Peyer's patch (tissue), 4 donors: ENCODE measurements at places on chromosomes 1 and 21. TPM values are rescaled to one million over a fixed set of nuclear protein-coding genes. Genes with fewer than 3 reads are reported as not detected.
A peak's percentile ranks its signal among the peaks of the same experiment; 100 is the strongest.

Gene SEMA4A
- total RNA-seq: 1.5 TPM

Gene HTR6
- total RNA-seq: not detected

Gene OLIG2
- total RNA-seq: not detected

Gene GPR37L1
- 0.18 TPM for total RNA-seq

Gene FMO1
- total RNA-seq: 13.2 TPM

Gene RCSD1
- total RNA-seq: 11.0 TPM

Gene HSD3B2
- total RNA-seq: 132 TPM

Gene MXRA8
- 56.1 TPM for total RNA-seq

Gene C8B
- total RNA-seq: not detected

Gene FCRL1
- 97.4 TPM for total RNA-seq

Gene TMEM69
- 22.4 TPM for total RNA-seq

Gene SPATA45
- total RNA-seq: not detected

Gene LDLRAD1
- not detected for total RNA-seq

GRCh38 chr1:30856260-30856790, 52.2 kb downstream of the SDC3 start:
- H3K36me3 ChIP-seq: no peaks in the 10 kb centered on the region
- no peak for DNase-seq
- H3K4me3 ChIP-seq: no peak overlapping the region
- no peaks in the 10 kb centered on the region for H3K27me3 ChIP-seq

- no peaks in the 10 kb centered on the region for H3K27me3 ChIP-seq
- no peaks in the 10 kb centered on the region for H3K36me3 ChIP-seq
- no peaks in the 10 kb centered on the region for H3K4me1 ChIP-seq
- no peak overlapping the region for H3K27ac ChIP-seq
- DNase-seq: no peak
Measured at GRCh38 chr1:66575739-66576138, 41.8 kb downstream of the SGIP1 start.

GRCh38 chr21:46052703-46053651, 44.9 kb upstream of the COL6A2 start:
- no peak overlapping the region for H3K27ac ChIP-seq
- H3K4me1 ChIP-seq: no peaks in the 10 kb centered on the region
- no peaks in the 10 kb centered on the region for H3K27me3 ChIP-seq
- no peak overlapping the region for H3K4me3 ChIP-seq
- no peak for DNase-seq
- H3K36me3 ChIP-seq: no peaks in the 10 kb centered on the region

- H3K4me1 ChIP-seq: no peaks in the 10 kb centered on the region
- DNase-seq: no peak
- H3K27me3 ChIP-seq: no peaks in the 10 kb centered on the region
Measured at GRCh38 chr1:28718586-28719331, 18.0 kb upstream of the YTHDF2 start.

- DNase-seq: no peak
- no peak overlapping the region for H3K4me3 ChIP-seq
Measured at GRCh38 chr1:224928906-224929305, 569 bp upstream of the DNAH14 start.

- DNase-seq: no peak
- no peaks in the 10 kb centered on the region for H3K27me3 ChIP-seq
- no peak overlapping the region for H3K4me3 ChIP-seq
- H3K36me3 ChIP-seq: no peaks in the 10 kb centered on the region
Measured at GRCh38 chr1:55654171-55654570, 439.0 kb upstream of the USP24 start.

GRCh38 chr1:67468066-67468718, 38.0 kb upstream of the SERBP1 start:
- no peaks in the 10 kb centered on the region for H3K27me3 ChIP-seq
- no peaks in the 10 kb centered on the region for H3K4me1 ChIP-seq
- no peaks in the 10 kb centered on the region for H3K36me3 ChIP-seq
- no peak overlapping the region for H3K27ac ChIP-seq
- H3K4me3 ChIP-seq: no peak overlapping the region
- DNase-seq: no peak

- no peak for DNase-seq
- H3K4me1 ChIP-seq: no peaks in the 10 kb centered on the region
- no peak overlapping the region for H3K4me3 ChIP-seq
- H3K27ac ChIP-seq: no peak overlapping the region
- H3K36me3 ChIP-seq: no peaks in the 10 kb centered on the region
- no peaks in the 10 kb centered on the region for H3K27me3 ChIP-seq
Measured at GRCh38 chr1:247530785-247531184, 5.5 kb downstream of the OR2C3 start.

DNA sequence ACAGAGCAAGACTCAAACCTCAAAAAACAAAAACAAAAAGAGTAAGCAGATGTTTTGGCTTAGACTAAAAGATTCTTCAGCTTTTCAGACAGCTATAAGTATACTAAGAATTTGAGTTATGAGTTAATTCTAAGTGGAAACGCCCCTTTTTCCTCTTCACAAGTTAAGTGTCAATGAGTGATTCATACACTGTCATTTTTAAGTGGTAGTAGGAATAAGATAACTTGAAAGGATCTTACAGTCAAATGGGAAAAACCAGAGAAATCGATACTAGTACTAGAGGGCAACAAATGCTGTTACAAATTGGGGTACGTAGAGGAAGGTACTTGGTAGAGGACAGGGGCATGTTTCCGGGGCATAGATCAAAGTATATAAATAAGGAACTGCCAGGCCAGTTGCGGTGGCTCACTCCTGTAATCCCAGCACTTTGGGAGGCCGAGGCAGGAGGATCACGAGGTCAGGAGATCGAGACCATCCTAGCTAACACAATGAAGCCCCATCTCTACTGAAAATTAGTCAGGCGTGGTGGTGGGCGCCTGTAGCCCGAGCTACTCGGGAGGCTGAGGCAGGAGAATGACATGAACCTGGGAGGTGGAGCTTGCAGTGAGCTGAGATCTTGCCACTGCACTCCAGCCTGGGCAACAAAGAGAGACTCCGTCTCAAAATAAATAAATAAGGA, 7.4 kb downstream of the H3-3A start:
- no peaks in the 10 kb centered on the region for H3K4me1 ChIP-seq
- DNase-seq: no peak
- peaks cover 80% of the 10 kb centered on the region for H3K36me3 ChIP-seq
- H3K4me3 ChIP-seq: no peak overlapping the region
- no peaks in the 10 kb centered on the region for H3K27me3 ChIP-seq

GRCh38 chr1:17246971-17247370, 1.9 kb upstream of the PADI3 start:
- H3K36me3 ChIP-seq: no peaks in the 10 kb centered on the region
- H3K27ac ChIP-seq: no peak overlapping the region
- H3K4me1 ChIP-seq: no peaks in the 10 kb centered on the region
- no peak overlapping the region for H3K4me3 ChIP-seq
- DNase-seq: no peak

DNA sequence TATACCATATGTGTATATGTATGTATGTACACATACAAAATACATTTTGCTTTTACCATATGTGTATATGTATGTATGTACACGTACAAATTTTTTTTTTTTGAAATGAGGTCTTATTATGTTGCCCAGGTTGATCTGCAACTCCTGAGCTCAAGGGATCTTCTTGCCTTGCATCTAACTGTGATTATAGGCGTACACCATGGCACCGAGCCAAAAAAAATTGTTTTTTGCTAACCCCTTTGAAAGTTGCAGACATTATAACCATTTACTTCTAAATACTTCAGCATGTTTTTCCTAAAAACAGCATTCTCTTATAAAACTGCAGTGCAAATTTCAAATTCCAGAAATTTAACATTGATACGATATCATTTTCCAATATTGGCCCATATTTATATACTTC, 147.0 kb downstream of the POU2F1 start:
- no peaks in the 10 kb centered on the region for H3K4me1 ChIP-seq
- no peak overlapping the region for H3K4me3 ChIP-seq
- H3K27me3 ChIP-seq: no peaks in the 10 kb centered on the region
- no peak for DNase-seq

GRCh38 chr1:233744779-233745513, 131.0 kb downstream of the KCNK1 start:
- no peaks in the 10 kb centered on the region for H3K27me3 ChIP-seq
- no peak overlapping the region for H3K4me3 ChIP-seq
- no peak for DNase-seq
- no peaks in the 10 kb centered on the region for H3K36me3 ChIP-seq

GRCh38 chr1:208198236-208198635, 45.9 kb downstream of the PLXNA2 start:
- no peaks in the 10 kb centered on the region for H3K27me3 ChIP-seq
- DNase-seq: no peak
- peaks cover 5% of the 10 kb centered on the region for H3K4me1 ChIP-seq
- no peak overlapping the region for H3K4me3 ChIP-seq
- H3K27ac ChIP-seq: no peak overlapping the region
- H3K36me3 ChIP-seq: no peaks in the 10 kb centered on the region

GRCh38 chr1:203381151-203381751, 30.3 kb upstream of the FMOD start:
- H3K36me3 ChIP-seq: no peaks in the 10 kb centered on the region
- no peak for DNase-seq
- H3K4me3 ChIP-seq: no peak overlapping the region
- H3K27me3 ChIP-seq: no peaks in the 10 kb centered on the region
- no peaks in the 10 kb centered on the region for H3K4me1 ChIP-seq
- H3K27ac ChIP-seq: no peak overlapping the region

GRCh38 chr1:2638466-2639115, 5.8 kb upstream of the MMEL1 start:
- H3K4me3 ChIP-seq: no peak overlapping the region
- no peaks in the 10 kb centered on the region for H3K36me3 ChIP-seq
- no peaks in the 10 kb centered on the region for H3K27me3 ChIP-seq
- H3K27ac ChIP-seq: no peak overlapping the region
- H3K4me1 ChIP-seq: no peaks in the 10 kb centered on the region
- no peak for DNase-seq

GRCh38 chr1:51644533-51645197, 27.8 kb downstream of the OSBPL9 start:
- peak; percentile 76 for DNase-seq
- H3K4me3 ChIP-seq: no peak overlapping the region
- H3K36me3 ChIP-seq: no peaks in the 10 kb centered on the region
- peak overlapping the region; percentile 38 for H3K27ac ChIP-seq
- no peaks in the 10 kb centered on the region for H3K27me3 ChIP-seq

DNA sequence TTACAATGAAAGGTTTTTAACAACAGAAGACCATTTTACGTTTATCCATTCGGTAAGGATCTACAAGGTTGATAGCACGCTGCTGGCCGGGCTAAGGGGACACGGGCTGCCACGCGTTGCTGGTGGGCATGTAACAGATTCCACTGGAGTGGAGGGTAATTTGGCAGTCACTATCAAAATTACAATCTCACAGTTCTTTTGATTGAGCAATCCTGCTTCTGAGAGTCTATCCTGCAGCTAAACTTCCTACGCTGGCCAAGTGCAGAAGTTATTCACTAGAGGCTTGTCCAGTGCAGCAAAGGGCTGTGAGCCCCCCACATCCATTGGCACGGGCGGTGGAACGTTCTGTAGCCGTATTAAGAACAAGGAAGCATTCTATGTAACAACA, 61.8 kb downstream of the DISP3 start:
- no peak overlapping the region for H3K4me3 ChIP-seq
- no peaks in the 10 kb centered on the region for H3K36me3 ChIP-seq
- no peaks in the 10 kb centered on the region for H3K4me1 ChIP-seq
- no peaks in the 10 kb centered on the region for H3K27me3 ChIP-seq
- H3K27ac ChIP-seq: no peak overlapping the region

DNA sequence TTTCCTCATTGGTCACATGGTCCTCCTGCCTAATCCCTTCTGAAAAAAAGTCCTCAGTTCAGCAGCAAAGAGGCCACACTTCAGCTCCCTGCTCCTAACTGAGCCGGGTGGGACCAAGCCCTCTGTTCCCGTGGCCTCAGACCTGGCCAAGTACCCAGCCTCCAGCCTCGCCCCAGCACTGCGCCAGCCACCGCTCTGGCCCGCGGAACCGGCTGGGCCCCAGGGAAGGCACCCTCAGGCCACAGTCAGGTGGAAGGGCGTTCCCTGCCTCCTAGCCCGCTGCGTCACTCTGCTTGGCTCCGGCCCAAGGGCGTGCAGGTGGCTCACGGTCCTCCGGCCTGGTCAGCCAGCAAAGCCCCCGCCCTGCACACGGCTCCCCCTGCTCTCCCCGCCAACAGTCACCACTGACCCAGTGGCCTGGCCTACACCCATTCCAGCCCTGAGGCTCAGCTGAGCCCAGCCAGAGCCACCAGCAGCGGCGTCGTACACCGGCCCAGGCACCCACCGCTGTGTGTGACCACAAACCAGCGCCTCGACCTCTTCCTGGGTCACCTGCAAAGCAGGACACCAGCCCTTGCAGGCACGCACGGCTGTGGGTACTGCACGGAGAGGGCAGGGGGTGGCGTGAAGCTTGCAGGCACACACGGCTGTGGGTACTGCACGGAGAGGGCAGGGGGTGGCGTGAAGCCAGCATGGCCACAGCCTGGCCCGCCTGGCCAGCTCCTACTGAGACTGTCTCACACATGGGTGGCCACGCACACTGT, 19.4 kb downstream of the NADK start:
- no peaks in the 10 kb centered on the region for H3K27me3 ChIP-seq
- no peak overlapping the region for H3K4me3 ChIP-seq
- H3K36me3 ChIP-seq: no peaks in the 10 kb centered on the region
- no peaks in the 10 kb centered on the region for H3K4me1 ChIP-seq
- DNase-seq: peak; percentile 94

DNA sequence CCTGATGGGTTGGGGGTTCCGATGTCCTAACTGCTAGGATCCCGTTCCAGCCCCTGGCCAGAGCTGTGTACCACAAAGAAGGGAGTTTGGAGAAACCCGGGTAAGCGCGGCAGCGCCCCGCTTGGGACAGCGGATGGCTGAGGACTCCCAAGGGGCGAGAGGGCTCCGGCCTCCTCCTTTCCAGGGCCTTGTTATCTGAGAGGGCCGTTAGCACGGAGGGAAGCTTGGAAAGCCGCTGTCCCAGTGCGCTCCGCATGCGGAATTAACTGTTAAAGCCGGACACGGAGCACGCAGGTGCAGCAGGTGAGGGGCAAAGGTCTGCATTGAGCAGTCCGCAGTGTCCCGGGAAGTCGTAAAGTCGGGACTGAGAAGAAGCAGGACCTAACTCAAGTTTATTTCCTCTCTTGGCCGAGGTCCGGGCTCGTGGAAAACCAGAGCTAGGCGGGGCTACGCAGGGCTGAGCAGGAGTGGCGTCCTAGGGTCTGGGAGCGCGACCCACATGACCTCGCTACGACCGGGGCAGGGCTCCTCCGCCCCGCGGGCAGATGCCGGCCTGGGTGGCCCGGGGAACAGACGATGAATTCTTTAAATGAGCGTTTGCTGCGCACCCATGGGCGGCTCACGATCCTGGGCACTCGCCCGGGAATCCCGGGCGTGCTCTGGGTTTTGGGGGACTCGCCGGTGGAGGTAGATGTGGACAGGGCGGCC, 4.5 kb downstream of the LHX4 start:
- H3K27ac ChIP-seq: no peak overlapping the region
- peaks cover 17% of the 10 kb centered on the region for H3K4me1 ChIP-seq
- peaks cover 3% of the 10 kb centered on the region for H3K27me3 ChIP-seq
- H3K4me3 ChIP-seq: no peak overlapping the region
- no peaks in the 10 kb centered on the region for H3K36me3 ChIP-seq

DNA sequence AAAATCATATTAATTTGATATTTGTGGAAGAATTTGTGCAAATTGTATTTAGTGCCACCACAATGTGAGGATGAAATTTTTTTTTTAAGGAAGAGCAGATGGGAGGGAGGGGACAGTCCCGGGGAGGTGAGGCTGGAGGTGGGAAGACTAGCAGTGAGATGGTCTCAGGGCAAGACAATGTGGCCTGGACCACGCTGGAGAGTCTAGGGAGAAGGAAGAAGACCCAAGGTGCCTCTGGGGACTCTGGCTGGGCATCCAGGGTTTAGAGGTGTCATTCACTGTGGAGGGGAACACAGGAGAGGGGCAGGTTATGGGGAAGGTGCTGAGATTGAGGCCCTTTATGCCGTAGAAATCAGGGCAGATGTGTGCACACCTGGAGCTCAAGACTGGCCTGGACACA, 10.3 kb upstream of the THEMIS2 start:
- no peak overlapping the region for H3K4me3 ChIP-seq
- peaks cover 15% of the 10 kb centered on the region for H3K4me1 ChIP-seq
- H3K27ac ChIP-seq: peak overlapping the region; percentile 66
